ENCODE measurements at places on chromosomes 2 and 18. TPM values are rescaled to one million over a fixed set of nuclear protein-coding genes. Genes with fewer than 3 reads are reported as not detected.

ASB18 gene
- total RNA-seq: not detected

NR4A2 gene
- 62.1 TPM for total RNA-seq

ARHGAP28 gene
- total RNA-seq: 9.7 TPM

RTP5 gene
- total RNA-seq: not detected

MAPK4 gene
- total RNA-seq: 0.89 TPM

OSR1 gene
- 11.6 TPM for total RNA-seq

ATP5F1A gene
- total RNA-seq: 200 TPM

CCDC68 gene
- 8.6 TPM for total RNA-seq

CDCA7 gene
- 1.0 TPM for total RNA-seq

CAPN14 gene
- total RNA-seq: 0.36 TPM

R3HDM1 gene
- total RNA-seq: 32.5 TPM

SAG gene
- total RNA-seq: not detected

AKAIN1 gene
- total RNA-seq: not detected

RANBP2 gene
- total RNA-seq: 86.9 TPM

LOXL3 gene
- total RNA-seq: 9.2 TPM

G6PC2 gene
- total RNA-seq: not detected

CRYBA2 gene
- total RNA-seq: not detected

All from sciatic nerve (tissue), 2 donors.